Small intestine (tissue), 16 donors: ENCODE measurements at places on chromosomes 12 and 14. TPM values are rescaled to one million over a fixed set of nuclear protein-coding genes. Genes with fewer than 3 reads are reported as not detected.

- no peaks in the 10 kb centered on the region for H3K36me3 ChIP-seq
- DNase-seq, result no peak
- peaks cover 3% of the 10 kb centered on the region for H3K4me1 ChIP-seq
- H3K27me3 ChIP-seq, result no peaks in the 10 kb centered on the region
Measured at GRCh38 chr12:92362785-92363184, 217.1 kb upstream of the BTG1 start.

- no peaks in the 10 kb centered on the region for H3K4me1 ChIP-seq
- peak; percentile 87 for DNase-seq
Measured at GRCh38 chr12:89225808-89226411, 126.4 kb downstream of the DUSP6 start.

DNA sequence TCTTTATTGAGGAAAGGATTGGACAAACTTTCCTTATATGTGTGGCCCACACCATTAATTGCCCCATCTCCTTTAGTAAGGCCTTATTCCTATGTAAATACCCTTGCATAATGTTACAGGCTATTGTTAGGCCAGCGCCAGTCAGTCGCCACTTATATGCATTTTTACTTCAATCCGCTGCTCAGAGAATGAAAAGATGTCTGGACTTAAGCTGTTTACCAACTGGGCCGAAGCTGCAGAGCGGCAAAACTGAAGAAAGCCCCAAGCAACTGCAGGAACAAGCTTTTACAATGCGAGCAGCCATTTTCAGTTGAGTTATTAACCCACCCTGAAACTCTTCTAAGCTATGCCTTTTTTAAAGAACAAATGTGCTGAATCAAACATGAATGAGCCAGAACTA lies 92.1 kb upstream of the OTX2 start:
- H3K27me3 ChIP-seq, result peaks cover 3% of the 10 kb centered on the region
- no peak for DNase-seq
- no peak overlapping the region for H3K27ac ChIP-seq
- H3K36me3 ChIP-seq, result no peaks in the 10 kb centered on the region

Gene FOXG1
- 0.01 TPM for polyA plus RNA-seq

DNA sequence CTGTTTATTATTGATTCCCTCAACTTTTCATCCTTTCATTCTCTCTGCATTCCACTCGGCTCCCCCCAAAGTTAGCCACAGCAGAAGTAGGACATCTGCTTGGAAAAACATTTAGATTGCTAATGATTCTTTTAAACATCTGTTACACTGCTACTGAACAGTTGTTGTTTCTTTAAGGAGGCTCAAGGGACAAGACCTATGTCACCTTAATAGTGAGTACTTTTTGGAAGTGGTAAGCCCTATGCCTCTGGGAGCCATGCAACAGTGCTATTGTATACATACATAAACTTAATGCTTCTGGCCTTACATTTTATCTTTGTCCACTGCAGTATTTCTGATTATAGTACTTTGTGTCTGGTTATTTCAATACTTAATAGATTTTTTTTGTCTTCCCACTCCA lies 628.2 kb upstream of the FOXG1 start:
- H3K36me3 ChIP-seq, result no peaks in the 10 kb centered on the region
- no peak overlapping the region for H3K4me3 ChIP-seq
- H3K27me3 ChIP-seq, result no peaks in the 10 kb centered on the region
- H3K27ac ChIP-seq, result no peak overlapping the region
- H3K4me1 ChIP-seq, result no peaks in the 10 kb centered on the region

Gene SOX5
- polyA plus RNA-seq, result 1.3 TPM

DNA sequence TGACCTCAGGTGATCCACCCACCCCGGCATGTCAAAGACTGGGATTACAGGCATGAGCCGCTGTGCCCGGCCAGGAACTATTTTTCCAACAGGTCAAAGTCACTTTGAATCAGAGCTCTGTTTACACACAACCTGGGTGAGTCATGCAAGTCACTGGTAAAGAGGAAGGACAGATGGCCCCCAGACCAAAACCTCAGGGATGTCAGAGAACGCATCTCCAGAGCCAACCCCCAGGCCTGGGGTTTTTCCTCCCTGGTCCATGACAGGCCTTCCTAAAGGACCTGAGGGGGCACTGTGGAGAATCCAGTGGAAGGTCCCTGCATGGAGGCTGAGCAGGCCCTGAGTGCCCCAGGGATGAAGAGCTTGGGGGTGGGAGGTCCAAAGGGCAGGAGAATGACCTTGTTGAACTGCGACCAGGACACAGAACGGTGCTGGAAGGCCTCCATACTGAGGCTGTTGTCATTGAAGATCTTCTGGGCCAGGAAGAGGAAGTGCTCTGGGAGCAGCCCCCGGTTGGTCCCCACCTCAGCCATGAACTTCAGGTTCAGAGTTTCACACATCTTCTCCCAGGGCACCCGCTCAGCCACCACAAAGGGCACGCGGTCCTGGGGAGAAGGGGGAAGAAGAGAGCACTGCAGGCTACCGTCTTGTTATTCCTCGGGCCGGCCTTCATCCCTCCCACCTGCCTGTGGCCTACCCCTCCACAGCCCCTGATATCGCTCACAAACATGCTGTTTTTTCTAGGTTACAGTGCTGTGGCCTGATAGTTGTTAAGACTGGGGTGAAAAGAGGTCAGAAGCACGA lies 9.1 kb downstream of the STAT6 start:
- H3K4me1 ChIP-seq, result peaks cover 4% of the 10 kb centered on the region
- peak; percentile 94 for DNase-seq
- H3K36me3 ChIP-seq, result peaks cover 27% of the 10 kb centered on the region

DNA sequence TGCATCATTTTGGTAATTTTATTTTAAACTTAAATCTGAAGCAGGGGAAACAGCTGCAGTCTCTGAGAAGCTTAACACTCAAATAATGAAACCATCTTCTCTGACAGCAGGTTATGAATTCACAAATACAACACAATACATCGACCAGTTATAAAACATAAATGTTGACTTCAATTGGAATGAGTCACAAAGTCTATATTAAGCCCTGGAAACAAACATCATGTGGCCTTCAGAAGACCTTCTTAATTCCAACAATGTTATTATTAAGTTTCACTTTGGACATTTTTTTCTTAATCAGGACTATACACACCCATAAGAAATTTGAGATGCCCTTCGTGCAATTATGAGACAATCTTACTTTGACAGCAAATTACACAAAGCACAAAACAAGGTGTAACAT lies 68.9 kb downstream of the CEP128 start:
- no peak overlapping the region for H3K27ac ChIP-seq
- H3K27me3 ChIP-seq, result no peaks in the 10 kb centered on the region
- no peak for DNase-seq
- no peaks in the 10 kb centered on the region for H3K36me3 ChIP-seq

Gene CISTR
- polyA plus RNA-seq, result not detected

DNA sequence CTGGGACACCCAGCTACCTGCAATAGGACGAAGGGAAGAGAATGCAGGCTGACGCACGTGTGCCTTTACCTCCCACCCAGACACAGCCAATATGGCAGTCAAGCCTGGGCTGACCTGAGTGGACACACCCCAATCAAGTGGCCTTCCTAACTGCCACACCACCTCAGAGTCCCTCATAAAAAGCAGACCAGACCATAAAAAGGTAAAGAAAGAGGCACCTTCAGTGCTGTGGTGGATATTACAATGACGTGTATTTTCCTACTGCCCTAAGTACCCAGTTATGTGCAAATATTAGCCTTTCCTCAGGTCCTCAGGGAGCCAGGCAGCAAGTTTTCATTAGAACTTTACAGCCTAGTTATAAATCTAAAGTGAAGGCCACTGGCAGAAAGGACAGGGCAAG lies 75.8 kb downstream of the KCNK10 start:
- no peaks in the 10 kb centered on the region for H3K27me3 ChIP-seq
- H3K36me3 ChIP-seq, result no peaks in the 10 kb centered on the region
- DNase-seq, result no peak
- no peak overlapping the region for H3K27ac ChIP-seq

GRCh38 chr14:57380935-57381334 lies 9.5 kb upstream of the NAA30 start:
- H3K27me3 ChIP-seq, result no peaks in the 10 kb centered on the region
- H3K4me1 ChIP-seq, result no peaks in the 10 kb centered on the region
- DNase-seq, result no peak
- H3K27ac ChIP-seq, result no peak overlapping the region

- H3K4me1 ChIP-seq, result no peaks in the 10 kb centered on the region
- H3K4me3 ChIP-seq, result no peak overlapping the region
- H3K36me3 ChIP-seq, result no peaks in the 10 kb centered on the region
- no peaks in the 10 kb centered on the region for H3K27me3 ChIP-seq
- DNase-seq, result no peak
- H3K27ac ChIP-seq, result no peak overlapping the region
Measured at GRCh38 chr14:43877351-43877960, 629.6 kb downstream of the FSCB start.

GRCh38 chr14:38910092-38910491 lies 192.9 kb downstream of the SEC23A start:
- no peak overlapping the region for H3K27ac ChIP-seq
- no peak for DNase-seq
- H3K36me3 ChIP-seq, result no peaks in the 10 kb centered on the region
- H3K4me3 ChIP-seq, result no peak overlapping the region
- H3K27me3 ChIP-seq, result no peaks in the 10 kb centered on the region

DNA sequence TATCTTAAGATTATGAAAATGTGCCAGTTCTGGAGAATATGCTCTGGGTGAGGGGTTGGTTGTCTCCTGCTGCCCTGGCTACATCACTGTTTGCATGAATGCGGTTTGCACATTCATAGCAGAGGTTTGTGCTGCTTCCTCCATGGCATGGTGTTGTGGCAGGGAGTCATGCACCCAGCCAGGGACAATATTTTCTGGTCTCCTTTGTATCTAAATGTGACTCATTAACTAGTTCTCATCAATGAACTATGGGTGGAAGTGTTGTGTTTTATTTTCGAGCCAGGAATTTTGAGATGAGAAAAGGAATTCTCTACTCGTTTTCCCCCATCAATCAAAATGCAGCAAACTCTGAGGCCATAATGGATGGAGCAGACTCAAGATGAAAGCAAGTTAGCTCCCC lies 527.3 kb downstream of the SNAPC1 start:
- no peak overlapping the region for H3K4me3 ChIP-seq
- DNase-seq, result no peak
- no peaks in the 10 kb centered on the region for H3K4me1 ChIP-seq
- H3K36me3 ChIP-seq, result no peaks in the 10 kb centered on the region
- H3K27me3 ChIP-seq, result no peaks in the 10 kb centered on the region

DNA sequence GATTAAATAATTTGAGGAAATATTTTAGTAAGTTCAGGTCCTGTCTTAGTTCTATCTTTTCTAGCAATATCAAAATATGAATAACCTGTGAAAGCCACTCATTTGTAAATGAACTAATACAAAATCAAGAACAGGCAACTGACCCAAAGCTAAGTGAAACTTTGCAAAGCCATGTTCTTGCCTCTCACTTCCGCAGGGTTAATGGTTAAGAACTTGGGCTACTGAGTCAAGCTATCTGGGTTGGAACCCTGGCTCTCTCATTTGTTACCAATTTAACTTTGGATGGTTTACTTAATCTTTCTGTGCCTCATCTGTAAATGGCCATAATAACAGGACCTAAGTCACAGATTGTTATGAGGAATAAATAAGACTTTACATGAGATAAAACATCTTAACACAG lies 2.8 kb downstream of the KIF21A start:
- H3K4me1 ChIP-seq, result peaks cover 14% of the 10 kb centered on the region
- H3K4me3 ChIP-seq, result no peak overlapping the region
- H3K27ac ChIP-seq, result no peak overlapping the region
- H3K36me3 ChIP-seq, result no peaks in the 10 kb centered on the region
- no peaks in the 10 kb centered on the region for H3K27me3 ChIP-seq
- DNase-seq, result no peak

Gene ZFHX2
- polyA plus RNA-seq, result not detected

DNA sequence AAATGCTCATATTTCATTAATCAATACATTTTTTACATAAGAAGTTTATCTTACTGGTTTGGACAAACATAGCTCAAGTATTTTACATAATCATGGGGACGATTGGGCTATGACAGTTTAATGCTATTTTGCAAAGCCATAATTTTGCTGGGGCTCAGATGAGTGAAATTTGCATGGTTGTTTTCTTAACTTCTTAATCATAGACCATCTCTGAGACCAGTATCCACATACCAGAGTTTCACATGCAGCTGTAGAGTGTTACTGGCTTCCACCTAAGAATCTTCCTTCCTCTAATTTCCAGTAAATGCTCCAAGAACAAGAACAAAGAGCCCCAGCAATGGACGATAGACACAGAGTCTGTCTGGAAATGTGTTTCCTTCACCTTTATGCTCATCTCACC lies 303.0 kb upstream of the TMEM132C start:
- no peak for DNase-seq
- H3K4me1 ChIP-seq, result no peaks in the 10 kb centered on the region
- no peak overlapping the region for H3K4me3 ChIP-seq
- no peak overlapping the region for H3K27ac ChIP-seq

DNA sequence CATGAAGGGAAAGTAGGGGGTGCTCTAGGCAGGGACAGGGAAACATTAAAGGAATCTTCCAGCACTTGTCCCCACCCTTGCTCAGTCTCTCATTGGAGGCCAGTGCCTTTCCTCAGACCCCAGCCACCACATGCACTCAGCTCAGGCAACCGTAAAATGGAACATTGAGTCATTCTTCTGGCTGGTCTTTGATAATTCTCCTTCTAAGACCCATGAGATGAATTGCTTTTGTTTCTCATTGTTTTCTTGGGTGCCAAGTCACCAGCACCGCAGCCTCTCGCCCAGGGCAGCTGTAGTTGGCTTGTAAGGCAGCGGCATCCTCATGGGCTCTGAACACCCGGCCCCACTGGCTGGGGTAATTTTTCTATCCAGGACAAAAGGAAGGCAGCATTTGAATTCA lies 108.2 kb downstream of the PHETA1 start:
- H3K4me3 ChIP-seq, result no peak overlapping the region
- no peak for DNase-seq
- H3K36me3 ChIP-seq, result no peaks in the 10 kb centered on the region
